ENCODE measurements at places on chromosomes 2 and 18.

DNA sequence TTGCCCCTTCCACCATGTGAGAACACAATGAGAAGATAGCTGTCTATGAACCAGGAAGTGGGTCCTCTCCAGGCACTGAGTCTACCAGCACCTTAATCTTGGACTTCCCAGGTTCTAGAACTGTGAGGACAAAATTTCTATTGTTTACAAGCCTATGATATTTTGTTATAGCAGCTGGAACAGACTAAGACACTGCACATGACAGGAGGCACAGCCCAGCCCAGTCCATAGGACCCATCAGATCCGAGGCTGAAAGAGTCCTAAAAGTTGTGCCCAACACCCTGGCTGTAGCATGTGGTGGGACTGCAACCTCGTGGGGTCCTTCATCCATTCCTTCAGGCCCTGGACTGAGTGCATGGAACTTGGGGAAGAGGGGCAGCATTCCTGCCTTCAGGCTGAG is 48.4 kb upstream of the YWHAQ start:
- DNase-seq: no peak

DNA sequence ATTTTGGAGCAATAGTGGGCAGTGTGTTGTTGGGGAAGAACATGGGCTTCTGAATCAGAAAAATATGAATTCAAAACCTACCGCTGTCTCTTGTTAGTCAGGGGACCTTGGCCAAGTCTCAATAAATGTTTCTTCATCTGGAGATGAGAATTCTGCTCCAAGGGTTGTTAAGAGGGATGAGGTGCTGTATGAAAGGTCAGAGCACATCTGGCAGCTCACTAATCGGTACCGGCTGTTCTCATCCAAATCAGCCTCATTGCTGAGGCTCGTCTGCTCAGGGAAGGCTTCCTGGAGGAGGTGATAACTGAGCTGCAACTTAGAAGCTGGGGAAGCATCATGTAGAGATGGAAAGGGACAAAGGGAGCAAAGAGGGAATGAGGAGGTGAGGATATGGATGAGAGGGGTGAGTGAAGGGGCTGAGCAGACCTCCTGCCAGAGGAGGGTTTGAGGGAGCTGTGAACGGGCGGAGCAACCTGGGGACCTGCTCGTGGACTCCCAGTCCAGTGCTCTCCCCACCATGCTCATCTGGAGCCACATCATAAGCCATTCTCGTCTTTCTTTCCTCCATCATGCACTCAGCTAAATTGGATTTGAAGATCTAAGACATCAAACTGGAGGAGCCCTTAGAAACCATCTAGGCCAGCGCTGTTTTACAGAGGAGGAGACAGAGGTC is 47.4 kb downstream of the GREB1 start:
- DNase-seq: no peak

- DNase-seq: no peak
These were observed 141.1 kb downstream of the HNMT start for GRCh38 chr2:138105358-138105757.

DNA sequence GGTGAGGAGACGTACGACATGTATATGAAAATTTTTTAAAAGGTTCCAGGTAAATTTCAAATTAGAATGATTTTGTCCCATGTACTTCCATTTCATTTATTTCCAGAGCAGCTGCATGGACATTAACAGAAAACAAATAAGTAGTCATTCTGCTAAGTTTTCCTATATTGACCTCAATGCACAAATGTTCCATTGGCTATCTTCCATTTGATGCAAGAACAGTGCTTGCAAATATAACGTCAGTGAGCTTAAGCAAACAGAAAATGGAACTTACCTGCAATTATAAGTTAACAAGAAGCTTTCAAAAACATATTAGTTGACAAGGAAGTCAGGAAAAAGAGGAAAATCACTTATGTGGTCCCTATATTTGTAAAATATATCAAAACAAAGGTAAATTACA is 16.6 kb downstream of the PAIP2B start:
- DNase-seq: no peak

DNA sequence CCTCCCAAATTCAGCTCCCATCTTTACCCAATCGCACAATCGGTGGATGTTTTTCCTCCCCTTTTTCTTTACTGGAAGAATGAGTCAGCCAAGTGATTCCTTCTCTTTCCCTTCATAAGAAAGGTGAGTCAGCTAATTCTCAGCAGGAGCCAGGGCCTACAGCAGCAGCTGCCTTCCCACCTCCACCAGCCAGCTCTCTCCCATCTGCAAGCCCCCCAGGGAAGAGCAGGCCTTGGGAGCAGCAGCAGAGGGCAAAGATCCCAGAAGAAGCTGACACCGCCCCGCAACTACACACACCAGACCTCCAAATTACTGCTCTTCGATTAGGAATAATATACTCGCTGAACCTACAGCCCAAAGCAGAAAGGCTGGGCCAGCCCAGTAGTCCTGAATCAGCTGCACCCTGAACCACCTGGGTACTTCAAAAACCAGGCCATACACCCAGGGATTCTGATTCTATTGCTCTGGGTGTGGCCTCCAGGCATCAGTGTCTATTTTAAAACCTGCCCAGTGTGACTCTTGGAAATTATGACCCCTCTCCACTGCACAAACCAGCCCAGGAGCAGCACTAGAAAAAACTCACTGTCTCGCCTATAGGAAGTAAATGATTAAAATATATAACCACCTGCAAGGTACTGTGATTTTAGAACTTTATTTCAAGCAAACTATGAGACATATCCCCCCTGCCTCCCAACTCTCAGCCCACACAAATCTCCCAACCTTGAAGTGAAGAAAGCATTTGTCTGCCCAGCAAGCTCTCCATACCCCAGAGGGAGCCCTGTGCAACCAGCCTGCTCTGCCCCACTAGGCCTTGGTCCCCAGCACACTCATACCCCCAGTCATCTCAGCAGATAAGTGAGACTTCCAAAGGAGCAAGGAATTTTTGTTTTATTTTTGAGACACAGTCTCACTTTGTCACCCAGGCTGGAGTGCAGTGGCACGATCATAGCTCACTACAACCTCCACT is 7.3 kb downstream of the SFXN5 start:
- DNase-seq: no peak
